Suprapubic skin (tissue), 4 donors: ENCODE measurements at places on chromosomes 13 and 19. TPM values are rescaled to one million over a fixed set of nuclear protein-coding genes. Genes with fewer than 3 reads are reported as not detected.

- H3K36me3 ChIP-seq = peaks cover 8% of the 10 kb centered on the region
- H3K27me3 ChIP-seq = no peaks in the 10 kb centered on the region
- H3K4me3 ChIP-seq = no peak overlapping the region
- H3K4me1 ChIP-seq = no peaks in the 10 kb centered on the region
- H3K27ac ChIP-seq = no peak overlapping the region
Observed at GRCh38 chr13:45473627-45474026, 8.9 kb downstream of the COG3 start.

DNA sequence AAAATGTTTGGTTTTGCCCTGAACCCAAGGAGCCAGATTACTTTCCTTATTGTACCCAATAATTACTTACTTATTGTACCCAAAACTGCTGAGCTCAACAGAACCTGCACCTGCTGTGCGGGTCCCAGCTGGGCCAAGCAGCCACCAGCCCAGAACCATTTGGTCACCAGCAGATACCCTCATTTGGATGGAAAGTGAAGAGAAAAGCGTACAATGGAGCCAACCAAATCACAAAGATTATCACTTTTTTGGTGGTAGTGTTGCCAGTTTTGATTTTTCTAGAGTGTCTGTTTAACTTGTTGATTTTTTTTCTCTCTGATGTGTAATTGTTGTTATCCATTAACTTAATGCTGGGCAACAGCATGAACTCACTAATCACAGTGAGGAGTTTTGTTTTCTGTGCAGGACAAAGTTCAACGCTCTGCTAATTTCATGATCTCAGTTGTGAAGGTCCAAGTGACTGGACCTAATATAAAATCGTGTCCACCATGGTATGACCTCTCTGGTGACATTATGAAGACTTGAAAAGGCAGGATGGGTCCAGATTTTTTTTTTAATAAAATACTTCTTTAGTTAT lies 23.8 kb downstream of the SPATA13 start:
- H3K4me1 ChIP-seq = no peaks in the 10 kb centered on the region
- DNase-seq = no peak
- no peak overlapping the region for H3K4me3 ChIP-seq
- no peaks in the 10 kb centered on the region for H3K36me3 ChIP-seq
- H3K27me3 ChIP-seq = no peaks in the 10 kb centered on the region

DNA sequence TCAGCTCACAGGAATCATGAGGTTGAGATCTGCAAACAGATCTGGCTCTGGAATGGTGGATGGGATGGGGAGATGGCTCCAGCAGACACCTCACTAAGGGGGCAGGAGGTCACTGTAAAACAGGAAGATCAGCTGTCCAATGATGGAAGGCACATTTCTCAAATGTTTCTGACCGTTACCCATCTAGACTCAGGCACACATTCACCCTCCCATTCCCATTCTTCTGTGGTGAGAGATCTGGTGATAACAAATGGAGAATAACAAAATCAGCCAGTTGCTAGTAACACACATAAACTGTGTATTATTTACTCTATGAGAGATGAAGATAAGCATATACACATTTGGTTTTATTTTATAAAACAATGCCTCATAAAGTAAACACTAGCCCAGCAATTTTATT lies 235.9 kb downstream of the TSHZ3 start:
- DNase-seq = no peak
- no peaks in the 10 kb centered on the region for H3K27me3 ChIP-seq
- no peaks in the 10 kb centered on the region for H3K4me1 ChIP-seq
- no peaks in the 10 kb centered on the region for H3K36me3 ChIP-seq
- no peak overlapping the region for H3K4me3 ChIP-seq
- H3K27ac ChIP-seq = no peak overlapping the region

Gene CNN1
- 22.4 TPM for total RNA-seq

DNA sequence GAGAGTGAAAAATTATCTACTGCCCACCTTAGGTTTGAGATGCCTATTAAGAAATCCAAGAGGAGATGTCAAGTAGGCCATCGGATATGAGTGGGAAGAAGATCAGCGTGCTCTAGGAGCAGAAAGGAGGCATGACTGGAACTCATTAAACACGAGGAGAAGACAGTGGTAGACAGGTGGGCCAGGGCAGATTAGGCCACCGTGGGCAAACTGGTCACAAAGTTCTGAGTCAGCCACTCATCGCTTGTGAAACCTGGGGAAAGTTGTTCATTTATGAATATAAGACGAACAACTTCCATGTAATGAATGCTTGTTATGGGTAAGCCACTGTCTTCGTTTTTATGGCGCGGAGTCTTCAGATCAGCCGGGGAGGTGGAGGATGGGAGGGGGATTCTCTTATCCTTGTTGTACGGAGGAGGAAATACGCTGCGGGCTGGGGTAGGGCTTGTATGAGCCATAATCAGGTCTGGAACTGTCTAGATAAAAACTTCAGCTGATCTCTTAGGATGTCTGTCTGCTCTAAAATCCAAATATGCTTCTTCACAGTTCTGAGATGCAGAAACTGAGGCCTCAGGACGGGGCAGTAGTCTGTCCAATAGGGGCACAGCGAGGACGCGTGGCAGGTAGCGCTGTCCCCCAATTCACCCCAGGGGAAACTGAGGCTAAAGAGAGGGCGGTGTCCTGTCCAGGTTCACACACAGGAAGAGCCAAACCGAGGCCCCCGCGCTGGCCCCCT lies 1.1 kb upstream of the ZNF444 start:
- H3K27me3 ChIP-seq = no peaks in the 10 kb centered on the region
- H3K27ac ChIP-seq = peak overlapping the region; percentile 85
- H3K4me3 ChIP-seq = peak overlapping the region; percentile 63
- H3K36me3 ChIP-seq = no peaks in the 10 kb centered on the region
- no peak for DNase-seq
- H3K4me1 ChIP-seq = peaks cover 30% of the 10 kb centered on the region

Gene OR10H1
- not detected for total RNA-seq

- H3K27ac ChIP-seq = no peak overlapping the region
- no peak overlapping the region for H3K4me3 ChIP-seq
- H3K27me3 ChIP-seq = no peaks in the 10 kb centered on the region
Observed at GRCh38 chr13:42984691-42985090, 7.3 kb downstream of the EPSTI1 start.

Gene FCAR
- total RNA-seq = not detected

Gene HPN
- total RNA-seq = not detected

Gene ELAVL3
- not detected for total RNA-seq

- H3K27me3 ChIP-seq = no peaks in the 10 kb centered on the region
- H3K4me3 ChIP-seq = no peak overlapping the region
- no peaks in the 10 kb centered on the region for H3K4me1 ChIP-seq
- no peak for DNase-seq
Observed at GRCh38 chr13:97858161-97858560, 95.3 kb upstream of the IPO5 start.

Gene FREM2
- 3.1 TPM for total RNA-seq

GRCh38 chr13:100828226-100828625 lies 153.6 kb upstream of the TMTC4 start:
- no peak for DNase-seq
- no peaks in the 10 kb centered on the region for H3K36me3 ChIP-seq
- H3K27ac ChIP-seq = no peak overlapping the region

DNA sequence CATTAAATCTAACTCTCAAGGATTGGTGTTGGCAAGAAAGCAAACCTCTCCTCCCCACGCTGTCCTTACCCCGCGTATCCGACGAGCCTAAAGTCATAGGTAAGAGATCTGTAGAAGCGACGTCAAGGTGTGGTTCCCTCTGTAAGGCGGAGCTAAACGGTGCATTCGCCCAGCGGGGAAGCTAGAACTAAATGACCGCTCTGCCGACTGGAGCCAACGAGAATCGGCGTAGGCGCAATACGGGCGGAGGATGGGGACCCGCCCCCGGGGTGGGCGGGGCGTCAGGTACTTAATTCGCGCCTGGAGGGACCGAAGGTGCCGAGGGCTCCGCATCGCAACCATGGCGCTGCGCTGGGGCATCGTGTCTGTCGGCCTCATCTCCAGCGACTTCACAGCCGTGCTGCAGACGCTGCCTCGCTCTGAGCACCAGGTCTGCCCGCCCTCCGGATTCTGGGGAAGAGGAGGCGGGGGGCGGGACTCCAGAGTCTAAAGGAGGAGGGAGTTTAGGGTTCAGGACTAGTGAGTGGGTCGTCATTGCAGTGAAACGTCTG lies at the start of gene DHDH:
TSS of gene DHDH (plus strand) at position 318 of the 551 bp plus-strand sequence. CDS start at position 341, 23 bp downstream.
- no peaks in the 10 kb centered on the region for H3K27me3 ChIP-seq
- no peak within 1 kb of the TSS for H3K27ac ChIP-seq
- no peaks in the 10 kb centered on the region for H3K36me3 ChIP-seq
- peak; percentile 84 for DNase-seq
- H3K4me1 ChIP-seq = peaks cover 12% of the 10 kb centered on the region
- peak within 1 kb of the TSS; percentile 48 for H3K4me3 ChIP-seq

Gene PRR20B
- not detected for total RNA-seq

DNA sequence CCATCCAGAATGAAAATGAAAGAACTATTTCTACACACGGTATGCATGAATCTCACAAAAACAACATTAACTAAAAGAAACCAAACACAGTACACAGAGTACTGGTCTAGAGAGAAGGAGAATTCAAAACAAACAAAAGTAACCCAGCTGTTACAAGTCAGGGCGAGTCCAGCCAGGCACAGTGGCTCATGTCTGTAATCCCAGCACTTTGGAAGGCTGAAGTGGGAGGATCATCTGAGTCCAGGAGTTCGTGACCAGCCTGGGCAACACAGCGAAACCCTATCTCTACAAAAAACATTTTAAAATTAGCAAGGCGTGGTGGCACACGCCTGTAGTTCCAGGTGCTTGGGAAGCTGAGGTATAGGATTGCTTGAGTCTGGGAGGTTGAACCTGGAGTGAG lies 1.7 kb upstream of the PSMC4 start:
- H3K36me3 ChIP-seq = peaks cover 13% of the 10 kb centered on the region
- peaks cover 23% of the 10 kb centered on the region for H3K4me1 ChIP-seq
- H3K27ac ChIP-seq = no peak overlapping the region
- H3K27me3 ChIP-seq = no peaks in the 10 kb centered on the region
- DNase-seq = no peak
- no peak overlapping the region for H3K4me3 ChIP-seq

Gene NCAN
- not detected for total RNA-seq

DNA sequence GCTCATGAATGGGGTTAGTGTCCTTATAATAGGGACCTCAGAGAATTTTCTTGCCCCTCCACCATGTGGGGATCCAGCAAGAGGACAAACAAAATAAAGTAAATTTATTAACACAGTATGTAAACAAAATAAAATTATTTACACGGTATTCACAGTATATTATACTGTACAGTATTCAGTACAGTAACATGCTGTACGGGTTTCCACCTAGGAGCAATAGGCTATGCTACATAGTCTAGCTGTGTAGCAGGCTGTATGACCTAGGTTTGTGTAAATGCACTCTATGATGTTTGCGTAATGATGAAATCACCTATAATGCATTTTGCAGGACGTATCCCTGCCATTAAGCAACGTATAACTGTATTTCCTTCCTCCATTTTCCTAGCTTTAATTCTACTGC lies 11.8 kb upstream of the DIAPH3 start:
- no peak overlapping the region for H3K27ac ChIP-seq
- no peaks in the 10 kb centered on the region for H3K4me1 ChIP-seq
- H3K27me3 ChIP-seq = peaks cover 3% of the 10 kb centered on the region

Gene MBD3L2
- not detected for total RNA-seq

Gene RASIP1
- 6.2 TPM for total RNA-seq

Gene RGL3
- total RNA-seq = 3.3 TPM

GRCh38 chr13:111326621-111326965 lies 6.2 kb downstream of the TEX29 start:
- H3K36me3 ChIP-seq = no peaks in the 10 kb centered on the region
- no peak overlapping the region for H3K27ac ChIP-seq
- H3K4me1 ChIP-seq = no peaks in the 10 kb centered on the region
- H3K4me3 ChIP-seq = no peak overlapping the region

- peaks cover 35% of the 10 kb centered on the region for H3K4me1 ChIP-seq
- peak overlapping the region; percentile 79 for H3K27ac ChIP-seq
- no peaks in the 10 kb centered on the region for H3K36me3 ChIP-seq
- no peak overlapping the region for H3K4me3 ChIP-seq
- H3K27me3 ChIP-seq = no peaks in the 10 kb centered on the region
Observed at GRCh38 chr19:35106291-35106583, 9.4 kb upstream of the FXYD3 start.

DNA sequence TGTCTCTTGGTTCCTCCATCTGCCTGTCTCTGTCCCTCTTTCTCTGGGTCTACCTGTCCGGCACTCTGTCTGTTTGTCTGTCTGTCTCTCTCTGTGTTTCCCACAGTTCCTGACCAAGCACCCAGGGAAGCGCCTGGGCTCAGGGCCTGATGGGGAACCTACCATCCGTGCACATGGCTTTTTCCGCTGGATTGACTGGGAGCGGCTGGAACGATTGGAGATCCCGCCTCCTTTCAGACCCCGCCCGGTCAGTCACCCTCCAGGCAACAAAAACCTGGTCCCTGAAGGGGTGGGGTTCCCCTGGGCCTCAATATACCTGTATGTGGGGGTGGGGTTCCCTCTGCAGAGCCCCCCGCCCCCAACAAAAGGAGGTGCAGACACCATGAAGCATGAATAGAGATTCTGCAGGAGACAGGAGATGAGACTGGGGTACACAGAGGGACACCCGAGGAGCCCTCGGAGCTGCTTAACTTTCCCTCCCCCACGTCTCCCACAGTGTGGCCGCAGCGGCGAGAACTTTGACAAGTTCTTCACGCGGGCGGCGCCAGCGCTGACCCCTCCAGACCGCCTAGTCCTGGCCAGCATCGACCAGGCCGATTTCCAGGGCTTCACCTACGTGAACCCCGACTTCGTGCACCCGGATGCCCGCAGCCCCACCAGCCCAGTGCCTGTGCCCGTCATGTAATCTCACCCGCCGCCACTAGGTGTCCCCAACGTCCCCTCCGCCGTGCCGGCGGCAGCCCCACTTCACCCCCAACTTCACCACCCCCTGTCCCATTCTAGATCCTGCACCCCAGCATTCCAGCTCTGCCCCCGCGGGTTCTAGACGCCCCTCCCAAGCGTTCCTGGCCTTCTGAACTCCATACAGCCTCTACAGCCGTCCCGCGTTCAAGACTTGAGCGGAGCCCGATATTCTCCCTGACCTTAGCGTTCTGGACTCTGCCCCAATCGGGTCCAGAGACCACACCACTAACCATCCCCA lies 2.6 kb upstream of the CACNG7 start:
- no peak for DNase-seq
- peaks cover 10% of the 10 kb centered on the region for H3K4me1 ChIP-seq
- no peak overlapping the region for H3K27ac ChIP-seq
- H3K4me3 ChIP-seq = no peak overlapping the region
- no peaks in the 10 kb centered on the region for H3K36me3 ChIP-seq
- H3K27me3 ChIP-seq = peaks cover 70% of the 10 kb centered on the region

Gene ZNF540
- 0.73 TPM for total RNA-seq

GRCh38 chr19:8036434-8037099 lies 16.0 kb upstream of the CCL25 start:
- H3K27ac ChIP-seq = no peak overlapping the region
- no peak for DNase-seq

GRCh38 chr19:29942404-29943261 lies 594 bp downstream of the URI1 start:
- H3K4me1 ChIP-seq = peaks cover 56% of the 10 kb centered on the region
- H3K36me3 ChIP-seq = no peaks in the 10 kb centered on the region
- H3K27ac ChIP-seq = peak overlapping the region; percentile 91
- H3K4me3 ChIP-seq = peak overlapping the region; percentile 92

Gene ZNF541
- 0.51 TPM for total RNA-seq

Gene CPT1C
- total RNA-seq = 0.89 TPM
